ENCODE measurements at places on chromosomes 13 and 19.

DNA sequence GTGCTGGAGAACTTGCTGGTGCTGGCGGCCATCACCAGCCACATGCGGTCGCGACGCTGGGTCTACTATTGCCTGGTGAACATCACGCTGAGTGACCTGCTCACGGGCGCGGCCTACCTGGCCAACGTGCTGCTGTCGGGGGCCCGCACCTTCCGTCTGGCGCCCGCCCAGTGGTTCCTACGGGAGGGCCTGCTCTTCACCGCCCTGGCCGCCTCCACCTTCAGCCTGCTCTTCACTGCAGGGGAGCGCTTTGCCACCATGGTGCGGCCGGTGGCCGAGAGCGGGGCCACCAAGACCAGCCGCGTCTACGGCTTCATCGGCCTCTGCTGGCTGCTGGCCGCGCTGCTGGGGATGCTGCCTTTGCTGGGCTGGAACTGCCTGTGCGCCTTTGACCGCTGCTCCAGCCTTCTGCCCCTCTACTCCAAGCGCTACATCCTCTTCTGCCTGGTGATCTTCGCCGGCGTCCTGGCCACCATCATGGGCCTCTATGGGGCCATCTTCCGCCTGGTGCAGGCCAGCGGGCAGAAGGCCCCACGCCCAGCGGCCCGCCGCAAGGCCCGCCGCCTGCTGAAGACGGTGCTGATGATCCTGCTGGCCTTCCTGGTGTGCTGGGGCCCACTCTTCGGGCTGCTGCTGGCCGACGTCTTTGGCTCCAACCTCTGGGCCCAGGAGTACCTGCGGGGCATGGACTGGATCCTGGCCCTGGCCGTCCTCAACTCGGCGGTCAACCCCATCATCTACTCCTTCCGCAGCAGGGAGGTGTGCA, 587 bp downstream of the S1PR4 start:
- DNase-seq = no peak

DNA sequence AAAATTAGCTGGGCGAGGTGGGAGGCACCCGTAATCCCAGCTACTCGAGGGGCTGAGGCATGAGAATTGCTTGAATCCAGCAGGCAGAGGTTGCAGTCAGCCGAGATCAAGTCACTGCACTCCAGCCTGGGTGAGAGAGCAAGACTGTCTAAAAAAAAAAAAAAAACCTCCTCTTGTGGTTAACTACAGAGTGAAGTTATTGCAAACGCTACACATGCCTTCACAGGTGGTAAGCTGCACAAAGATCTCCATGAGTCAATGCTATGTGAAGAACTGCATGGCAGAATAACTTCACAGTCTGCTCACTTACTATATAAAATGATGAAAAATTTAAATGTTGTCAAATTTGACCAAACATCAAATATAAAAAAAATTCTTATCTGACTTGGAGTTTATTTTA, 436.8 kb downstream of the FGF14 start:
- DNase-seq = no peak

GRCh38 chr19:18685597-18686190, 2.2 kb downstream of the CRTC1 start:
- no peak for DNase-seq

DNA sequence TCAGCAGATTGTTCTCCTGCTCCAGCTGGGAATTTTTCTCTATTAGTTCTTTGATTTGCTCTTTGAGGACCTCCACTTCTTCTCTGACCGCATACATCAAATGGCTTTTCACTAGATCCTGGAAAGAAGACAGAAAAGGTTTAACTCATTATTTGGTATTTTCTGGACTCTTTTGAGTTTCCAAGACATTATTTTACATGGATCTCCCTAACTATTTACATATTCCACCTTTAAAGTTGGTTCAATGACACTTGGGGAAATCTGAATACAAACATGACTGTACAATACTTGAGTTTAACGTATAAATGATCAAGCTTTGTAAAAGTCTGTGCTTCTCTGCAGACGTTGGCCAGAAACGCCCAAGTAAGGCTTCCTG, 61.1 kb downstream of the SERP2 start:
- DNase-seq = no peak

DNA sequence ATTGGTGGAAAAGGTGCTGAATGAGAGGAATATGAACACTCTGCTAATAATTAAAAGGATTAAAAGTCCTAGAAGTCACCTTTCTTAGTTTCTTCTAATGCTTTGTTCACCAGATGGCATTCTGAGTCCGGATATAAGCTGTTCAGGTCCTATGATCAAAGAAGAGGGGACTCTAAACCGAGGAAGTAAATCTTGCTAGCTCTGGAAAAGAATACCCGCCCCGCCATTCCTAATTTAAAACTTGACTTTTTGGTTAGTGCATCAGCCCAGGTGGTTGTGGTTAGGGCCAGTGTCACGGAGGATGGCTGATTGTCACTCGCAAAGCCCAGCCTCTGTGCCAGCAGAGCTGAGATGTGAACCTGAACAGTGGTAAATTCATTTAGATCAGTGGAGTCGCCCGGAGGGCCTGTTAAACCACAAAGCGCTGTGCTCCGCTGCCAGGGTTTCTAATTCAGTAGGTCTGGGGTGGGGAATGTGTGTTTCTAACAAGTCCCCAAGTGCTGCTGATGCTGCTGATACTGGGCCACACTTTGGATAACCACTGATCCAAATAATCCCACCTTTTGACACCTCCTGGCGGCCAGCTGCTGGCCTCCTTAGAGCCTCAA, 425.4 kb downstream of the DCT start:
- DNase-seq = no peak

DNA sequence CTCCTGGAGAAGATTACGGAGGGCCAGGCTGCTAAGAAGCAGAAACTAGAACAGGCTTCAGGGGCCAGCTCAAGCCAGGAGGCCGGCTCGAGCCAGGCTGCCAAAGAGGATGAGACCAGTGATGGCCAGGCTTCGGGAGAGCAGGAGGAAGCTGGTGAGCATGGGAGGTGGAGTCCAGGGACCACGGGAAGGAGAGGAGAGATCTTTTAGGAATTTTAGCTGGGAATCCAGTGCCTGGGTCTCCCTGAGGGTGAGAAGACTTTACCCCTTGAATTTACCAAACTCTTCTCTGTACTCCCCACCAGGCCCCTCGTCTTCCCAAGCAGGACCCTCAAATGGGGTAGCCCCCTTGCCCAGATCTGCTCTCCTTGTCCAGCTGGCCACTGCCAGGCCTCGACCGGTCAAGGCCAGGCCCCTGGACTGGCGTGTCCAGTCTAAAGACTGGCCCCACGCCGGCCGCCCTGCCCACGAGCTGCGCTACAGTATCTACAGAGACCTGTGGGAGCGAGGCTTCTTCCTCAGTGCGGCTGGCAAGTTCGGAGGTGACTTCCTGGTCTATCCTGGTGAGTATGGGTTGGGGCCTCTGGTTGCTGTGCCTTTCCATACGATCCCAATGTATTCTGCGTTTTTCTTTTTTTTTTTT, 824 bp downstream of the TSEN34 start:
- no peak for DNase-seq

DNA sequence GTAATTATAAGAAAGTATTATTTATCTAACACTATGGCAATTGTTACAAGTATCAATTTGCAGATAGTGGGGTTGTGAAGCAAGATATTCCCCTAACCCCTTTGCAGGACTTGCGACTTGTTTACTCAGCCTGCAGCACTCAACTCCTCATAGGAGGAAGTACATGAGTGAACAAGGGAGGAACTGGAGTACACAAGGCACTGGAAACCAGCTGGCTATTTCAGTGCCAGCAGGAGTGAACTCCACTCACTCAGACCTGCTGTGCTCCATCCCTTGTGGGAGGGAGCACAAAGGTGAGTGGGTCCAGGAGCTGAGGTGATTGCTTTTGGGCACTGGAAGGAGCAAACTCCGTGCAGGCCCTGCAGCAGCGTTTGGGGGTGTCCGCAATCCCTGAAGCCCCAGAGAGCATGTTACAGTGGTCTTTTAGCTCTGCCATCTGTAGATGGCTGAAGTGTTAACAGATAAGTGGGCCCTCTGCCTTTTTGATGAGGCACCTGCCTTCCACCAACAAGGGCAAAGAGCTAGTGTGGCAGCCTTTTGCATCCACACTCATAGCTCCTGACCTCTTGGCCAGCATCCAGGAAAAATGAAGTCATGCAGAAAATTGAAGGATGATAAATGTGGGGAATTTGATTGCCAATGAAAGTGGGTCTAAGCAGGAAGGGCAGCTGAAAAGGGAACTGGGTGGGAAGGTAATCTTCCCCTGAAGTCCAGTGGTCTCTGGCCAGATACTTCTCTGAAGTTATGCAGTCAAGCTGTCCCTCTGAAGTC, 802.2 kb upstream of the MIR17HG start:
- DNase-seq = no peak

DNA sequence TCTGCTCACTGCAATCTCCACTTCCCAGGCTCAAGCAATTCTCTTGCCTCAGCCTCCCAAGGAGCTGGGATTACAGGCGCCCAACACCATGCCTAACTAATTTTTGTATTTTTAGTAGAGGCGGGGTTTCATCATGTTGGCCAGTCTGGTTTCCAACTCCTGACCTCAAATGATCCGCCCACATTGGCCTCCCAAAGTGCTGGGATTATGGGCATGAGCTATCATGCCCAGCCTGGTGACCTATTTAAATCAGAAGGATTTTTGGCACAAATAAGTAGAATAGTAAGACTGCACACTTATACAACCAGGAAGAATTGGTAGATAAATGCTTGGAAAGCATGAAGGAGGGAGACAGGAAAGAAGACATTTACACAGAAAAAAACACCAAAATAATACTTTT, 53.4 kb upstream of the AKAP11 start:
- DNase-seq = no peak

GRCh38 chr19:18173572-18174288, at the start of gene IFI30:
IFI30 (plus strand) TSS chr19:18173813; CDS start chr19:18173842, 29 bp downstream.
- peak; percentile 54 for DNase-seq

DNA sequence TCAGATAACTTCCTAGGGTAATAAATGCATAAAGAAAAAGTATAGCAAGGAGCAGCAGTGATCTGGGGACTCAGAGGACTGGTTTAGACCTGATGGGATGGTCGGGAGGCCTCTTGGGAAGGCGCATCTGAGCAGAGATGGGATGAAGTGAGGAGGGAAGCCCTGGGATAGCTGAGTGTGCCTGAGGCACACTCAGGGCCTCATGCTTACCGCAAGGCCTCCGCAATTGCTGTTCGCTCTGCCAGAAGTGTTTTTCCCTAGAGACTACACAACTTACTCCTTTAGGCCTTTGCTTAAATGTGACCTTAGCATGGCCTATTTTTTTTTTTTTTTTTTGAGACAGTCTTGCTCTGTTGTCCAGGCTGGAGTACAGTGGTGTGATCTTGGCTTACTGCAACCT, 4.1 kb upstream of the DLL3 start:
- DNase-seq = no peak

DNA sequence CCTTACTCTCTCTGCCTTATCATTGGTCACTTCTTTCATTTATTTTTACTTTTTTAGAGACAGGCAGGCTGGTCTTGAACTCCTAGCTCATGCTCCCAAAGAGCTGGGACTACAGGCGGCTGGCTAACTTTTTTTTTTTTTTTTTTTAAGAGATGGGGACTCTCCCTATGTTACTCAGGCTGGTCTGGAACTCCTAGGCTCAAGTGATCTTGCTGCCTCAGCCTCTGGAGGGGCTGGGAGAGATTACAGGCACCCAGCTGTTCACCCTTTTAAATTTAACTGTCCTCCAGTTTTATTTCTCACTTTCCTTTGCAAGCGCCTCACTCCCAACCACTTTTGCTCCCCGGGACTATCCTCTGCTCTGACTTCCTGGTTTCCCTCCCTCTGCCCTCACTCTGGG, 5.6 kb upstream of the CLDN10 start:
- no peak for DNase-seq

GRCh38 chr13:24663586-24663985, 16.6 kb upstream of the ATP12A start:
- DNase-seq = no peak

GRCh38 chr19:328025-328505, 16.5 kb downstream of the MIER2 start:
- DNase-seq = no peak

- no peak for DNase-seq
These were observed 39.5 kb upstream of the HOMER3 start for GRCh38 chr19:18980432-18981020.

DNA sequence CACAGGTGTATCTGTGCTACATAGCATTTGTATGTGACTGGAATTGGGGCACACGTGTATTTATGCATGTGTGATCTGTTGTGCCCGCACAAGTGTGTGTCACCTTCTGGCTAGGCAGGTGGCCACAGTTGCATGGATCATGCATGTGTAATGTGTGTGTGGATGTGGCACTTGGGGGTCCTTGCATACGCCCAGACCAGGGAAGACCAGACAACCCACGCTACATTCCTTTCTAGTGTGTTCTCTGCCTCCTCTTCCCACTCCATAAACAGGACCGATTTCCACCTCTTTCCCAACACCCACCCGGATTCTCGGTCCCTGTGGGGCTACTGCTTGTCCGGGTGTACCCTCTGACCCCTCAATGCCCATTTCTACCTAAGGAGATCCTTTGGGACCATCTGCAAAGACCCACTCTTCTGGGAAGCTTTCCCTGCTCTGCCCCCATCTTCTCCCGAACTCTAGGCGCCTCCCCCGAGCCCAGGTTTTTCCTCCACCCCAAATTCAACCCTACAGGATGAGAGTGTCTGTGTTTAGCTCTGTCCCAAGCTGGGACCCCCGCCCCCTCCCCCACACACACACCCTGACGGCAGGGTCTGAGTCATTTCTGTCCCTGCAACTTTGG, 12.3 kb downstream of the STAP2 start:
- no peak for DNase-seq

DNA sequence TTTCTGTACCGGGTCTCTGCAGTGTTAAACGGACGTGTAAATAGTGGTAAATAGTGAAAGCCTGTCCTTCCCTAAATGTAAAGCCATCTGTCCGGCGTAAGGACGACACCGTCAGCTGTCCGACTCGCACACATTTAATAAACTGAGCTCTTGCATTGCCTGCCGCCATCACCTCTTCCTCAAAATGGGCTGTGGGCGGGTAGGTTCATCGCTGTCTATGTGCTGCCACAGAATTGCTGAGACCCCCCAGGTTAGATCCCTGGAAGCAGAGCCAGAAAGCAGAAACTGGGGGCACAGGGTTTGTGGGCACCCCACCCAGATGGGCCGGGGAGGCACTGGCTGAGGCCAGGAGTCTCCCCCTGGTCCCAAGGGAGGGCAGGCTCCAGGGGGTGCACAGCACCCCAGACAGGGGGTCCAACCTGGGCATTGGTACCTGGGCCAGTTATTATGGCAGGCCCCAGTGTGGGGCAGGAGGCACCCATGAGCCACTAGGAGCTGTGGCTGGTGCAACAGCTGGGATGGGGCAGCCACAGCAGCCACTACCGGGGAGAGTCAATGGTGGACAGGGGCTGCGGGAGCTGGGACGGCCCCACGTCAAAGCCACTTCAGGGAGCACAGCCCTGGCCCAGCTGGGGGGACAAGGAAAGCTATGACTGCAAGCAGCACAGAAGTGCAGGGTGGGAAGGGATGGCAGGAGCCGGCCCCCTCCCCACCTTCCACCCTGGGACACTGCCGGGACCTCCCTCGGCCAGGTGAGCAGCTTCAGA, 5.7 kb downstream of the C19orf25 start:
- DNase-seq = no peak

- no peak for DNase-seq
These were observed 2.2 kb downstream of the MZF1 start for GRCh38 chr19:58570770-58571574.

- DNase-seq = no peak
These were observed 60.0 kb upstream of the GPR183 start for GRCh38 chr13:99367106-99367616.
